ENCODE measurements at places on chromosomes 12 and 14.
A peak's percentile ranks its signal among the peaks of the same experiment; 100 is the strongest.

DNA sequence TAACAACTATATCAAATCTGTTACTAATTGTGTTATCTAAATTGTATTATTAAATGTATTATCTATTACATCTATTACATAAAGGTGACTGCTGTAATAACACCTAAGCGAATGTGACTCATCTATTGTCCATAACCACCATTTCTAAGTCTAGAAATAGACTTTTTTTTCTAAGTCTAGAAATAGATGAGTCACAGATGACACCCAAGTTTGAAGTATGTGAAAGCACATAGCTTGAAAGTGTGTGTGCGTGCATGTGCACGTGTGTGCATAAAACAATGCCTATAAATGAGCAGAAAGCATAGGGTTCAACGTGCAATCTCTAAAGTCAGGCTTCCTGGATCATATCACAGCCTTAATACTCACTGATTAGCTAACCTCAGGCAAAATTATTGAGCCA lies 451.3 kb upstream of the USP15 start:
- DNase-seq = no peak

- no peak for DNase-seq
These were observed 14.7 kb downstream of the RITA1 start for GRCh38 chr12:113200021-113200797.

DNA sequence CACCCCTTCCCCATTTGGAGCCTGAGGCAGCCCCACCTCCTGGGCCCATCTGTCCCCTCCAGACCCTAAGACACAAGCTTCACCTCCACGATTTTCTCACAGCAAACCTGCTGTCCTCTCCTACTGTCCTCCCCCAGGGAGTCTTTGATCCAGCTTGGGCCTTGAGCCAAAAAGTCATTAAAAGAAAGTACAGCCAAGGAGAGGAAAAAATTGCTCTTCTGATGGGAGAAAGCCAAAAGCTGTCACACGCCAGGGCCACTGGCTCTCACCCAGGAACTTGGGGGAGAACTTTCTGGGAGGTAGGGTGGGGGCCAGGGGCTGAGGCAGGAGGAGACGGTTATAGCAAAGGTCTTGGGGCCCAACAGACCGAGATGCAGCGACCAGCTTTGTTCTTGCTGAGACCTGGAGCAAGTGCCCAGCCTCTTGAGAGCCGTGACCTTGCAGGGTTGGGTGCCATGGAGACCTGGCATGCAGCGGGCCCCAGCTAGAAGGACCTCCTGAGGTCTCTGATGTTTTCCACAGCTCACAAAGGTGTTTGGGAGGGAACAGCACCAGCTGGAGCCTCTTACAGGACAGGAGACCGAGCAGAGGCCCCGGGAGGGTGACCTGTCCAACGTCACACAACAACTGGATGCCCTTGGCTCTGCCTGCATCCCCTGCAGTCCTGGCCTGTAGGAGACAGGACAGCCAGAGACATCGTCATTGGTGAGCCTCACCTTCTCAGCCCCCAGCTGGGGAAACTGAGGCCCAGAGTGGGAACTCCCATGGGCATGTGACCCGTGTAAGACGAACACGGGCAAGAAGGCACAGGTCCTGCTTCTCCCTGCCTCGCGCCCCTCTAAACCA lies 124.5 kb downstream of the CALM1 start:
- DNase-seq = no peak

- no peak for DNase-seq
These were observed 19.0 kb upstream of the MSRB3 start for GRCh38 chr12:65259501-65259900.

DNA sequence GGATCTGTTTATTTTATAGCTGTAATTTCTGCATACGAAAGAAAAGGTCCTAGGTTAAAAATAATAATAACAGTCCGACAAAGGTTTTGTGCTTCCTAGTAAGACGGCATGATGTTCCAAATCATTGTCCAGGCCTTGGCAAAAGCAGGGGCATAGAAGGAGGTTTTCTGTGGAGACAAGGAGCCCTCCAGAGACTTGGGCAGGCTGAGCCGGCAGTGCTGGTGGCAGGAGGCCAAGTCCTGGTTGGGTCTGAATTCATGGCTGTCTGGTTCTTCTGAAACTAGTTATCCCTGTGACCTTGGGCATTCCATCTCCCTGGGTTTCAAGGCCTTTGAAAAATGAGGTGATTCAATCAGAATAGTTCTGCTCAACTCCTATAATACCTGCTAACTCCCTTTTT lies 44.0 kb downstream of the KCNK13 start:
- DNase-seq = no peak

DNA sequence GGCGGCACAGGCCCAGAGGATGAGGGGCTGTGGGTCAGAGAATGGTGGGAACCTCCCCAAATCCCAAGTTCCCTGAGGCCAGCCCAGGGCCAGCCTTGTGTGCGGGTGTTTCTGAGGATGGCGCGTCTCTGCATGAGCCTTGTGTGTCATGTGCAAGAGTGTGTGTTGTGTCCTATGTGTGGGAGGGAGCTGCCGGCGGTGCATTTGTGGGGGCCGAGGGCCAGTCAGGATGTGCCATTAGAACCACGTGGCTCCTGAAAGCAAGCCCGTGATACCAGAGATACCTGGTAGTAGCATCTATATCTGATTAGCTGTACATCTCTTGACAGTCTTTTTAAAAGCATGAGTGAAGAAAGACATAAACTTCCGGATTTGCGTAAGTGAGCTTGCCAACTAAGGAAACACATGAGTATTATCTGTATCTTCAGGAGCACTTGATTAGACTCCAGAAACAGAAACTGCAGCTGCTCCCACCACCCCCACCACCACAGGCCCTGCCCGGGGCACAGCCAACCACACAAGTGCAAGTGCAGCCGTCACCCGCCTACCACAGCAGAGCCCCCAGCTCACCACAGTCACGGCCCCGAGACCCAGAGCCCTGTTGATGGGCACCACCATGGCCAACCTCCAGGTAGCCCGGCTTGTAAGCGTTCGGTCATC lies 19.2 kb downstream of the DDX51 start:
- no peak for DNase-seq

DNA sequence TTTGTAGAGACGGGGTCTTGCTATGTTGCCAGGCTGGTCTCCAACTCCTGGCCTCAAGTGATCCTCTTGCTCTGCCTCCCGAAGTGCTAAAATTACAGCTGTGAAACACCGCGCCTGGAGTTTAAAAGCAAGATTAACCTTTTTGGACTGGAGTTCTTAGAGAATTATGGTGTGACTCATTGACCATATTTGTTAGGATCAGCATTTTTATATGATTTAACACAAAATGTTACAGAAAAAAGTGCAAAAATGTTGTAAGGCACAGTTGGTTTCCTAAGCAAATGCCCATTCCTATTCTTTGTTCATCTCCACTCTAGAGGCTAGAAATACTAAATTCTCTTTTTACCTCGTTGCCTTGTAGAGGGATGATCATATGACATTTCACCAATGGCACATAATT lies 27.6 kb downstream of the SLC35E3 start:
- no peak for DNase-seq

DNA sequence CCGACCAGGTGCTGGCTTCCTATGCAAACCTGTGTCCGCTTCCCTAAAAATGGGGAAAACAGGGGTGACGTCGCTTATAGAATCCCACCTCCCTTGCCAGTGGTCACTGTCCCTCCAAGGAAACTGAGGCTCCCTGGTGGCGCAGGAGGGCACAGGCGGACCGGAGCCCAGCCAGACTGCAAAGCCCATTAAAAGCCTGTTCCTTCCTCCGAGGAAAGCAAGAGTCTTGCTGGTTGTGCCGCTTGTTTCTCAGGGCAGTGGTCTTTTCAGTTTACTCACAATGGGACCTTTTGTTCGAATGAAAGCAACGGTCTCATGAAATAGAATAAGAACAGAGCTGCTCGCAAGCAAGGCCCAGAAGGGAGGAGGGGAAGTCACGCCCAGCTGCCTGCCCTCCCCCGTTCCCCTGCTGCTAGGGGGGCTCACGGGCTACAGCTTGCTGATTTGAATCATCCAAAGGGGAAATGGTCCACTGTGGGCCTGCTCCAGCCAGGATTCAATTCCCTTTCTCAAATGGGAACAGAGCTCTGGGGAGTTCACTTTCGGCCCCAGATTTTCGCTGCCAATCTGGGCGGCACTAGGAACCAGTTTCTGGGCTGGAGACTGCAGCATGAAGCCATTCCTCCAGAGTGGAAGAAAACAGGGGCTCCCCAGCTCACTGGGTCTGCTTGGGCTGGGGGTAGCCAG lies 4.6 kb upstream of the SELPLG start:
- DNase-seq = no peak

DNA sequence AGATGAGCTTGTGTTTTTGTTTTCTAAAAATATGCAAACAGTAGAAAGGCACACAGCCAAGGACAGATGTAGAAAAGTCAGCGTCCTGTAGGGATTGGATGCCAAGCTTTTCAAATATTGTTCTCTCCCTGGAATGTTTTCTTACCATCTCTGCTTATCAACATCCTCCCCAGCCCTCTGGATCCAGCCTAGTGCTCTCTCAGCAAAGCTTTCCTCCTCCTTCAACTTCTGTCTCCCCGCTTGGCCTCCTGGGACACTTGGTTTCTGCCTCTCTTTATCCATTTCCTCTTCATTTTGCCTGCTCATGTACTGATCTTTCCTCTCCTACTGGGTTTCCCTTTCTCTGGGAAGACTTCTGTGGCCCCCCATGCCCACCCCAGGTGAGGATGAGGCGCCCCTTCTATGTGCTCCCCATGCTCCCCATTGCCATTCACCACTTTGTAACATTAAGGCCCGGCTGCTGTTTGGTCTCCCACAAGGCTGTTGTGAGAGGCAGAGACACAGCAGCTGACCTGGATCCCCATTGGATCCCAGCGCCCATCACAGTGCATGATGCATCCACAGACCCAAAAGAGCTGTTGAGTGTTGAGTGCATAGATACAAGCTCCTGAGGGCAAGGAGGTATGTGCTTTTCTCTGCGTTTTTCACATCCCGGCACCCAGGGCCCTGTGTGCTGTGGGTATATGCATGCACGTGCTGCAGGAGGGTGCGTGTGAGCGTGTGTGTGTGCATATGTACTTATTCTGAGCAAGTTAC lies 38.2 kb downstream of the EVL start:
- peak; percentile 46 for DNase-seq

GRCh38 chr14:31164115-31164514 lies 43.5 kb downstream of the HECTD1 start:
- no peak for DNase-seq

- peak; percentile 67 for DNase-seq
These were observed 1.9 kb downstream of the LRRK2 start for GRCh38 chr12:40226705-40227104.

All from LHCN-M2 (cell line).